ENCODE measurements at places on chromosomes 5 and 9.

DNA sequence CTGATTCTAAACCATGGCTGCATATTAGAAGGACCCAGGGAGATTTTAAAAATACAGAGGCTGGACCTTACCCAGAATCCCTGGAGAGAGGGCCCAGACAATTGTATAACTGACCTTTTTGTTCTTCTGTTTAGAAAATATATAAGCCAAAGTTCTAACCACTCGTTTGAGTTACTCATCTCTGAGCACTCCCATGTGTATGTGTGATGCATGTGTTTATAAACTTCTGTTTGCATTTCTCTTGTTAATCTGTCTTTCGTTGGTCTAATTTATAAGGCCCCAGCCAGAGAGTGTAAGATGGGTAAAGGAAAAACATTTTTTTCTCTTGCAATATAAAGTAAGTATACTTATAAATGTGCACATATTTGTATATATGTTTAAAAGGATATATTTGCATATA is 443.9 kb downstream of the ZNF608 start:
- no peak for DNase-seq

DNA sequence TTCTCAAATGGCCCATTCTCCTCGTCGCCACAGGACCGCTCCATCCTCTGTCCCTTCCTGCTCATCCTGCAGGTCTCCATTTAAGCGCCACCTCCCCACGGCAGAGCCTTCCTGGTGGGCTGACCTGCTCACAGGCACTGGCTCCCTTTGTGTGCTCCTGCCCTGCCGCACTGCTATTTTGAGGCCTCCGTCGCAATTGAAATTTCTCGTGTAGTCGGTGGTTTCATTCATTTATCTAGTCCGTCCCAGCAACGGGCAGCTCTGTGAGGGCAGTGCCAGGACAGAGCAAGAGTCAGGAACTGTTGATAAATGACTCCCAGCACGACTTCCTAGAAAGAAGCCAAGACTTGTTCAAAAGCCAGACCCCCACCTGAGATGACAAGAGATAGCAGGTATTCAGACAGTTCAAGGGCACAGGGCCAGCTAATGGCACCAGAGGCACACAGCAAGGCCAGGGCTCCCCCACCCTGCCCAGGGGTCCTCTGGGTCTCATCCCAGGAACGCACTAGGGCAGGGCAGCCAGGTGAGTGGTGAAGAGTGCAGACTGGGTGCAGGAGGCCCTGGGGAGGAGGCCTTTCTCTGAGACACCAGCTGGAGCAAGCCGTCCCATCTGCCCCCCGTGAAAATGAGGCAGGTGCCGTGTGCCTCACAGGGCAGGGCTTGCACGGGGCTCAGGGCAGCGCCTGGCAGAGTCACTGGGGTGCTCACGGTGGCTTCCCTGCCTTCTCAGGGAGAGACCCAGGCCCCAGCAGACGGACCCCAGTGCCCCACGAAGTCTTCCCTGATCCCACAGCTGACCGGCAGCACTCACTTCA is 36.9 kb downstream of the FAM78A start:
- DNase-seq: no peak

DNA sequence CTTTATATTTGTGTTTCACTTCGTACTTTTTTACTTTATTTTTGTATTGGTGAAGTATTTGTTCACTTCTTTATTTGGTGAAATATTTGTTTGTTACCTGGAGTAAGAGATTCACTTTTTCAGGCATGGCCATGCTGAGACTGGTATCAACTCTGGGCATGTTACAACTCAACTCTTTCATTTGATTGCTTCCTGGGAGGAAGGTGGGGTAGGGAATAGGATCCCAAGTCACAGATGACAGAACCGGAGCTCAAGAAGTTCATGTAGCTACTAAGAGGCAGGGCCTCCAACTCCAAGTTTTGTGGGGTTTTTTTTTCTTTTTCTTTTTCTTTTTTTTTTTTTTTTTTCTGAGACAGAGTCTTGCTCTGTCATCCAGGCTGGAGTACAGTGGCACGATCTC is 6.1 kb upstream of the ADGRD2 start:
- no peak for DNase-seq

GRCh38 chr9:33381231-33381791 is 21.1 kb downstream of the AQP7 start:
- no peak for DNase-seq

Data from stomach (tissue), 19 donors.